ENCODE measurements at places on chromosomes 13 and 19. TPM values are rescaled to one million over a fixed set of nuclear protein-coding genes. Genes with fewer than 3 reads are reported as not detected.
A peak's percentile ranks its signal among the peaks of the same experiment; 100 is the strongest.

RUBCNL gene
- 11.3 TPM for total RNA-seq

NLRP5 gene
- not detected for total RNA-seq

IFT88 gene
- total RNA-seq: 30.2 TPM

DNA sequence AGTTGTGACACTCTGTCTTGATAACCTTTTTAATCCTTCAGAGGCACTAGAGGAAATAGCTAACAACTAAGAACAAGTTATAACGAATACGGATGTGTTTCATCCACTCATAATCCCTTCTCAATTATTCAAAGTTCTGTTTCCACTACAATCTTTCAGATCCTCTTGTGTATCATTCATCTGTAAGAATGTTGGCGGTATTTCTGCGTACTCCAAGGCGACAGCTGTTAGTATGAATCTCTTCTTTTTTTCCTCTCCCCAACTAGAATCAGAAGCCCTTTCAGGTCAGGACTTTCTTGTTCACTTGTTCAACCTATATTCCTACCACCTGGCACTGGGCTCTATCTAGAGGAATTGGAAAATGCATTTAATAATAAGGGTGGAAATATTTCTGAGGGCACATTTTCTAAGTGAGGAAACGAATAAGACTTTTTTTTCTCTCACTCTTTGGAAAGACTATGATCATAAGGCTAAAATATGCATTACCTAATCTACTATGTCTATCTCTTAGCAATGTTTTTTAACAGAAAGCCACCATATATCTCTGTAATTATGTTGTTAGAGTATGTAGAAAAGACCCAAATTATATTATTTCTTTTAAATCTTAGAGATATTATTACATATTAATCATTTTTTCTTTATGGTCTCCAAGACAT, 492.9 kb downstream of the PCDH20 start:
- no peak for DNase-seq

GRCh38 chr13:91406619-91407018, 8.2 kb downstream of the GPC5 start:
- no peak for DNase-seq

DNA sequence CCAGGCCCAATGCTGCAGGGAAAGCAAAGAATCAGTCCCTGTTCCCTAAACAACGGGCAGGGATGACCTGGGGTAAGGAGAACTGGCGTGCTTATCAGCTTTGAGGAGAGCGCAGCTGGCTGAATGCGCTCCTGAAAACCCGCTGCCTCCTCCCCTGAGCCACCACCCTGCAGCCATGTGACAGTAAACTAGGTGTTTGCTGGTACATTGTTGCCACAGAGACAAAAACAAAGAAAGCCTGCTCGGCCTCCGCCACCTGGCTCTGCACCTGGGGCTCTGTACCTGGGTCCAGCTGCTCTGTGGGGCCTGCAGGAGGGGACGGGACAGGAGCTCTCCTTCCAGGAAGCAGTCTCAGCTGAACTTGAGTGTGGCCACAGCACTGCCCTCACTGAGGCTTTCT, 21.8 kb downstream of the MCF2L start:
- DNase-seq: no peak

DNA sequence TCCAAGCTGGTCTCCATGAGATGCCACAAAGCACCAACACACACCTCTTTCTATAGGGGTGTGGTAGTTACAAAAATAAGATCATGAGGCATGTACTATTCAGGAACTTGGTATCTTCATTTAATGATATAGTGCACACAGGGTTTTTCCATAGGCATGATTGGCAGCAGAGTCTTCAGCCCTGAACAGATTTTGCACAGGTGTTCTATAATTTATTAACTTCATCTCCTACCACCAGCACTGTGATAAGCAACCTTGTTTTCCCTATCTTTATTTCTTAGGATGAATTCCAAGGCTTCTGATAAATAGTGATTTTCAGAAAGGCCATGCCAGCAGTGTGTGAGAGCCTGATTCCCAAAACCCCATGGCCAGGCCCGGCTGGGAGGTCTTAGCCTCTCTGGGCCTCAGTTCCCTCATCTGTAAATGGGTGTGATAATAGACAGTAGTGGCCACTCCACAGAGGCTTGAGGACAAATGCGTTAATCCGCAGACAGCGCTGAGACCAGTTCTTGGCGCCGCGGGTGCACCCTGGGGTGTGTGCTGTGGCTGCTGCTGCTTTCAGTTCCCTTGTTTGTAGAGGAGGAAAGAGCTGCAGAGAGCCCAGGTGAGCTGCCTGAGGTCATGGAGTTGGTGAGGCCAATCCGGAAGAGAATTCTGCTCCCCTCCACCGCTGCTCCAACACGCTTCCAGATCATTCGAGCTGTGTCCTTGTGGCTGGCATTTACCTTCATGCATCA, 33.1 kb downstream of the DHRS12 start:
- DNase-seq: peak; percentile 51

GRCh38 chr13:79915114-79915811, 425.7 kb downstream of the SPRY2 start:
- no peak for DNase-seq
